ENCODE measurements at places on chromosomes 7 and 10.

DNA sequence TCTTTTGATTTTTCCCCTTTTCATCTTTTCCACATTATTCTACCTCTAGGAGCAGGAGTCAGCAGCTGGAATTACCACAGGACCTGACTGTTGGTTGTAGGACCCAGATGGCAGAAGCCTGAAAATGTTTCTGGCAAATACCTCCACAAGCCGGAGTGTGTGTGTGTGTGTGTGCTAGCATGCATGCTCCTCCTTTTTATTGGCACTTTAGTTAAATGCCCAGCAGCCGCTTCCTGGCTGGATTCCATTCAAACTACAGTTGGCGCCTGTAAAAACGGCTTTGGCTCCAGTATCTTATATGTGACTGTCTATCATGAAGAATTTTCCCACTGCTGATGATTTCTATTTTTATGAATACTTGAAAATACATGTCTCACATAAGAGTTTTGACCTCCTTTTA lies 319.7 kb upstream of the SP4 start:
- DNase-seq, result no peak

- no peak for DNase-seq
Measured at GRCh38 chr7:43096875-43097274, 15.6 kb upstream of the HECW1 start.

GRCh38 chr7:12987238-12987637 lies 299.8 kb downstream of the ARL4A start:
- DNase-seq, result no peak

- DNase-seq, result no peak
Measured at GRCh38 chr7:153682628-153683027, 369.6 kb upstream of the DPP6 start.

DNA sequence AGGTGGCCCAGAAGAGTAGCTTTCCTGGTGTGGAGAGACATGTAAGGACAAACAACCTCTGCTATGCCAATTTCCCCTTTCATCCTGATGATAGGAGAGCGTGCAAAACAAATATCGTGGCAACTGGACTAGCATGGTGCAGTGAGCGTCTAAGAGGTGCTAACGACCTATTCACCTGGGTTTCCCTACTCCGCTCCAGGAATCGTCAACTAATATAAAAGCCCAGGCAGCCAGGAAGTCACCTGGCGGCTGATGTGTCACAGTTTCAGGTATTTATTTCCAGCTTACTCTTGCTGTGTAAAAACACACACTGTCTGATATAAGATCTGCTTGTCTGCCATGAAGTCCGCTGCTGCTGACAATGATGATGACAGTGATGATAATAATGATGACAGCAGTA lies 56.5 kb upstream of the EFCAB10 start:
- DNase-seq, result no peak
